SK-MEL-5 (cell line): ENCODE measurements at places on chromosomes 13 and 19. TPM values are rescaled to one million over a fixed set of nuclear protein-coding genes. Genes with fewer than 3 reads are reported as not detected.

- no peak for DNase-seq
Observed at GRCh38 chr19:13770013-13770635, 4.1 kb upstream of the C19orf53 start.

GRCh38 chr19:4748589-4748988 lies 24.9 kb upstream of the DPP9 start:
- DNase-seq, result no peak

DNA sequence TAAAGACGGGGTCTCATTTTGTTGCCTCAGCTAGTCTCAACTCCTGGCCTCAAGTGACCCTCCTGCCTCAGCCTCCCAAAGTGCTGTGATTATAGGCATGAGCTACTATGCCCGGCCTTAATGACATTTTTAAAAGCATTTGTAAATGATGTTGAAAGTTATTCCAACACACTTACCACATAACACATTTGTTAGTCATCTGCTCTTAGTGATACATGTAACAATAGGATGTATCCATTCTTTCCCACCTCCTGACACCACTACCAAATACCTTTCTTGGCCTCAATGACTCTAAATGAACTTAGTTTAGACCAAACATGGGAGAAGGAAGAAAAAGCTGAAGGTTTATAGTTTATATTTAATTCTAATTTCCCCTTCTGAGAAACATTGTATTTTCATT lies 59.8 kb upstream of the MEDAG start:
- DNase-seq, result no peak

Gene THSD8
- total RNA-seq, result 4.7 TPM in 1 of 2 replicates, not detected in the other

Gene GAPDHS
- 3.2 and 3.6 TPM in 2 replicates for total RNA-seq

DNA sequence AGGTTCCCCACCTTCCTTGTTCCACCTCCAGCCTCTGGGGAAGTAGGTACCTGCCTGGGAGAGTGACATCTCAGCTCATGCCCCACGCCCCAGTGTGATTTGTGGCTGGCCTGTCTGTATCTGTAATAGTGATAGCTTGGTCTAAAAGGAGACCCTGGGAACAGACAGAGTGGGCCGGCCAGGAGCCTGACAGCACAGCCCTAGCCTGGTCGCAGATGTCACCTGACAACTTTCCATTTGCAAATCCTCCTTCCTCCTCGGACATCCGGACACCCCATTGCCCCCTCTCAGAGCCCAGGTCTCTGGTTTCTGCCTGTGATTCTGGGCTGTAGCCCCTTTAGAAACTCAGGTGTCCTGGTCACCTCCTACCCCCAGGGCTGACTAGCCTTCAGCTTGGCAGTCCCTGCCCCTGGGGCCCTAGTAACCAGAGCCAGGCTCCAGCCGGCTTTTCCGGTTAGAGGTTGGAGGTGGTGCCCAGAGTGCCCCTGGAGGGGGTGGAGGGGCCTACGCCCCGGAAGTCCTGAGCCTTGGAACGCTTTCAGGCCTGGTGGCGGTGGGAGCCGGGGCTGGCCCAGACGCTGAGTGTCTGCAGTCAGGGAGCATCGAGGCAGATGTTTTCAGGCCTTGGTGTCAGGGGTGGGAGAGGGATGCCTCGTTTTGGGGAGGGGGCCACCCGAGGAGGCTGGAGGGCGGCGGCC lies 6.5 kb downstream of the LRRC8E start:
- DNase-seq, result no peak

Gene F10
- not detected in 2 replicates for total RNA-seq

Gene ZNF223
- 3.7 and 3.9 TPM in 2 replicates for total RNA-seq

DNA sequence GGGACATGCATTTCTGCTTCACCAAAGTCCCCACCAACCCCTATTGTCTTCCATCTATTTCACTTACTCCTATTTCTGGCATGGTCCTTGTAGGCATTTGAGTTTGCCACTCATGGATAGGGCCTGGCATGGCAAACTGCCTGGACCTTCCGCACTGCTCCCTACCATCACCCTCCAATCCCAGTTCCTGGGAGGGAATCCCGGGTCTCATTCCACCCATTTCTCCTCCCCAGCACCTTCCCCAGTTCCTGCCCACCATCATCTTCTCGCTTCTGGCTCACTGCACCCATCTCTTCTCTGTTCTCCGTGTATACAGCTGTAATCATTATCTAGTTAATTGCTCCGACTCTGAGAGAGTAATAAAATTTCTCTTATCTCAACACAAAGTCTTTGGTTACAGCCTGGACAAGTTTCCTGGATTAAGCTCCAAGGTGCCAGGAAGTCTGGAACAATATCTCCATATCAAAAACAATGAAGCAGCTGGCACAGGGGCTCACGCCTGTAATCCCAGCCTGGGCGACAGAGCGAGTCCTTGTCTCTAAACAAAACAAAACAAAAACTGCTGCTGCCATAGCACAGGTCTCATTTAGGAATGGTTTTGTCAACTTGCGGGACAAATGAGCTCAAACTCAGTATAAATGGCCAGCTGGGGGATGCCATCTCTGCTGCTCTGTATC lies 17.0 kb upstream of the COX7A1 start:
- no peak for DNase-seq
